ENCODE measurements at places on chromosomes 11 and 22.

- no peak for DNase-seq
These were observed 27.5 kb upstream of the OR9I1 start for GRCh38 chr11:58152781-58153180.

DNA sequence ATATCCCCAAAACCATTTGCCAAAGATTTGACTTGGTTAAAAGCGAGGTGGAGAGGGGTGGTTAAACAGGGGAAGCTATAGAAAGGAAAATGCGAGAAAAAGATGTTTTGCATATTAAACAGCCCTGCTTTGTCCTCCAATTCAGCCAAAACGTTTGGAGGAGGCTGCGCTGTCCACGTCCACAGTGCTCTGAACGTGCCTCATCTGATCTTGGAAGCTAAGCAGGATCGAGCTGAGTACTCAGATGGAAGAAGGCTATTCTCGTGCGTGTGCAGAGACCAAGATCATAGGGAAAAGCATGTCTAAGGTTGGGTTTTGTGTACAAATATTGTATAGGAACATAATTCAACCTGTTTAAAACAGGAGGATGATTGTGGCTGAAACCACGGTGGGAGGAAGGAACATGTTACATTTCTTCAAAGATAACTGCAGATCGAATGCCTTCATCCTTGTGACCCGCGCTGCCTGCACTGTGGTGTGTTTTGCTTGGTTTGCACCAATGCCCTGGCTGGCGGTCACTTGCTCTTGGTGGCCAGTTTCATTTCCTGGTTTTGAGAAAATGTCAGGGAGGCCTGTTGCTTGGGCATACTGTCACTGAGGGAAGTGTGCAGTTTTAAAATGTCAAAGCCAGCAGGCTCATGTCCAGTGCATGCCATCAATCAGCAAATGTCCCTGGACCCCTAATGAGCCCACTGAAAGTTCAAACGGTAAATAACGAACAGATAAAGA, 40.4 kb downstream of the FLI1 start:
- no peak for DNase-seq

DNA sequence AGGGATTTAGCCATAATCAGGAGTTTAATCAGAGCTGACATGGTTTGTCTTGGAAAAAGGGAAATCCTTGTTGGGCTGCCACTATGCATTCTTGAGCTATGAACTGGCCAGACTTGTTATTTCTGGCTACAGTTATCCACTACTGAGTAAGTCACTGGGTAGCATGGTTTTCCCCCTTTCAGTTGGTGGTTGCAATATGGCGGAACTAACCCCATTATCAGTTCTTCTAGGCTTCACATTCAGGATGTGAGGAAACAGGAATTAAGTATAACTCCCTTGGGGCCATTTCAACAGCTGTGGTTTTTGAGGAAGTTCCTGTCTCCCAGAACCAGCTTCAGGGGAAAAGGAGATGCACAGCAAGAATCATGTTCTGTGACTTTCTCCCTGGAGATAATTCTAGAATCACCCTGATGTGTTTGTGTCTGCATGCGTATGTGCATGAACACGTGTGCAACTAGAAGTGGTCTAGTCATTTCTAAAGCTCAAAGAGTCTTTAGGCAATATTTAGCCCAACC, 103.0 kb upstream of the CD44 start:
- DNase-seq: no peak

DNA sequence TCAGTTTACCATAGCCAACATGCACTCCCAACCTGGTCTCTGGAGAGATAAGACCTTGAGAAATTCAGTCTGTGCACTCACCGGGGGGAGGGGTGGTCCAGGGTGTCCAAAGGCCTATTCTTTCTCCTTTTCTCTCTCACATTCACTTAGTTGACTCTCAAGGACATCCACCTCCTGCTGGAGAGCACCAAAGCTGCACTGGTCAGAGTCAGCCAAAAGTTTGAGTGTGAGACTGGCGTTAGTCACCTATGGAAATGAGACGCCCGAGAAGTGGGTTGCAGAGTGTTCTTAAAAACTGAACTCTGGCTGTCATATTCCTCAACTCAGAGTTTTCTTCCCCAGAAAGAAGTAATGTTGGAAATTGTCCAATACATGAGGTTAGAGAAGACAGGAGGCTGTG, 5.0 kb upstream of the UBQLNL start:
- DNase-seq: no peak

DNA sequence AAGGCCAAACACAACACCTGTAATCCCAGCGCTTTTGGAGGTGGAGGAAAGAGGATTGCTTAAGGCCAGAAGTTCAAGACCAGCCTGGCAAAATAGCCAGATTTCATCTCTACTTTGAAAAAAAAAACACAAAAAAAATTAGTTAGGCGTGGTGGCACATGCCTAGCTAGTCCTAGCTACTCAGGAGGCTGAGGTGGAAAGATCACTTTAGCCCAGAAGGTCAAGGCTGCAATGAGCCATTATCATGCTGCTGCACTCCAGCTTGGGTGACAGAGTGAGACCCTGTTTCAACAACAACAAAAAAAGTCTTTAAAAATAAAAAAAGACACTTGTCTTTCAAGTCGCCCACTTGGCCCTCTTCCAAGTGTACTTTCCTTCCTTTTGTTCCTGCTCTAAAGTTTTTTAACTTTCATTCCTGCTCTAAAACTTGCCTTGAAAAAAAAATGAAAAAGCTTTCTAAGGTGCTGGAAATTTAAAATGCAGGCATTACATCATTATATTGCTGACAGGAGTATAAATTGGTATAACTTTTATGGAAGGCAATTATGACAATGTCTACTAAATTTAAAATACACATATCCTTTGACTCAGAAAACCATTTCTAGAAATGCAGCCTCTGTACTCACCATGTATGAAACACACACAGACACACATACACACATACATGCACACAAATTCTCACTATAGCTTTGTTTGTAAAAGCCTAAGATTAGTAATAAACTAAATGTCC, 12.7 kb downstream of the LIPT2 start:
- no peak for DNase-seq

DNA sequence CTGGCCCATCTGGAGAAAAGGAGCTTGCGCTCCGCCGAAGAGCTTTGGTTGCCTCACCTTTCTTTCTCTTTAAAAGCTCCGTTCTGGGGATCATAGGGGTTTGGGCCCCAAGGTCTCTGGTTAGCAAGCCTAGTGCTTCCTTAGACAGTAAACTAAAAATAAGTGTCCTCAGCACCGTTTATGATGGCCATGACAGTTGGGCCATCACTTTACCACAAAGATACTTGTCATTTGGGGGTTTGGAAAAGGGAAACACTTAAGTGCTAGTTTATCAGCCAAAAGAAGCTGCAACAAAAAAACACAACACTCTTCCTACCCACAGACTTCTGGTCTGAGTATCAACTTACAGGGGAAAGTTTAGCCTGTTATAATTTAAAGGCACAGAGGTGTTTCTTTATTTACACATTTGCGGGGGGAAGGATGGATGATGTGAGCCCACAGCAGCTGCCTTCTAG, 88.4 kb upstream of the CD44 start:
- DNase-seq: no peak

- DNase-seq: no peak
These were observed 790.1 kb upstream of the CNTN5 start for GRCh38 chr11:98230678-98231077.

- no peak for DNase-seq
These were observed 63.0 kb downstream of the RPL27A start for GRCh38 chr11:8745431-8746253.

DNA sequence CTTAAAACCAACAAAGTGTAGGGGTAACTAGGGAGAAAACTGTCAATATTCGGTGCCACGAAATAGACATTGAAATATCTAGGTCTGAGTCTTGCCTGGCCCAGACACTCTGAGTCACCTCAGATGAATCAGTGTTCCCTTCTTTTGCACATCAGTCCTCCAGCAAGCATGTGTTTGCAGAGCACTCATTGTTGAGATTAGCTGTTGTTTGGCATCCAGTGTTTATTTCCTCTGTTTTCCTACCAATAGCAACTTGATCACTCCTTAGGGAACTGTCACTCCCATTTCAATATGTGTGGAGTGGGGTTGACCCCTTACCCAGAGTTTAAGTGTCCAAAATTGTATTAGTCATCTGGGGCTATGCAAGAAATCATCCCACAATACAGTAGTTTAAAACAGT, 4.7 kb upstream of the ASCC2 start:
- DNase-seq: no peak

GRCh38 chr11:126405906-126406305, 50.4 kb downstream of the ST3GAL4 start:
- DNase-seq: no peak

DNA sequence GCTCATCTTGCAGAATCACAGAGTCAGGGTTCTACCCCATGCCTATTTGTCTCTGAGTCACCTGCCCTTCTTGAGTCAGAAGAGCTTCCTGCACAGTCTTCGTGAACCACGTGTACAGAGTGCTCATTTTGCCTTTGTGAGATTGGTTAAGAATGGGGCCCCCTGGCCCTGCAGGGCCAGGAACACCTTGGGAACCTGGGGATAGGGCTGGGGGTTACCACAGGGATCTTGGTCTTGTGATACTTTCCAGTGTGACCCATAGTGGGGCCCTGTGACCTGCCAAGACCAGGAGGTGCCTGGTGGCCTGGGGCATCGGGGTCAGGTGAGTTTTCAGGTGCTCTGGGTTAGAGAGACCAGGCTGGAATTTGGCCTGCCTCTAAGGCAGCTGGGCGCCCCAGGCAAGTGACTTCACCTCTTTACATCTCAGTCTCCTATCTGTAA, 9.4 kb downstream of the TMPRSS13 start:
- DNase-seq: no peak

GRCh38 chr11:13055200-13055599, 46.1 kb downstream of the RASSF10 start:
- DNase-seq: no peak

DNA sequence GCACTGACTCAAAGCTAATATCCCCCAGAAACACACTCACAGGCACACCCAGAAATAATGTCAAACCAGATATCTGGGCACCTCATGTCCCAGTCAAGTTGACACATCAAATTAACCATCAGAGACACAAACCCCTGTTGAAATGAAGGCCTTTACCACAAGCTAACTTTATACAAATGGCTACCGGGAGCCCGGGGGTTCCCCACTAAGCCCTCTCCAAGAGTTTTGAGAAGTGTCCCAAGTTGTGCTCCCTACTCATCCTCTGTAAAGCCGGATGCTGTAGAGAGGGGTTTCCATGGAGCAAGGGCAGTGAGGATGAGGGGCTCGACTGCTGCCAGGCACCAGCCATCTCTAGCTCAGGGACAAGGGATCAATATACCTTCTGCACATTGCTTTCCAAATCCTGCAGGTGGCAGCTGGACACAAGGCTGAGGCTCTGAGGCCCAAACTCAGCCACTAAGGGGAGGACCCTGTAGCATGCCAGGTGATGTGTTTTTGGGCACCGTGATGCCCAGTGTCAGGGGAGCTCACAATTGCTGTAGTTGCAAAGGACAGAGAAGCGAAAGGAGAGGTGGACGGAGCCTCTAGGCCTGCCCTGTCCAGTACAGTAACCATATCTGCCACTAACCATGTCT, 145.7 kb downstream of the TTC17 start:
- no peak for DNase-seq

DNA sequence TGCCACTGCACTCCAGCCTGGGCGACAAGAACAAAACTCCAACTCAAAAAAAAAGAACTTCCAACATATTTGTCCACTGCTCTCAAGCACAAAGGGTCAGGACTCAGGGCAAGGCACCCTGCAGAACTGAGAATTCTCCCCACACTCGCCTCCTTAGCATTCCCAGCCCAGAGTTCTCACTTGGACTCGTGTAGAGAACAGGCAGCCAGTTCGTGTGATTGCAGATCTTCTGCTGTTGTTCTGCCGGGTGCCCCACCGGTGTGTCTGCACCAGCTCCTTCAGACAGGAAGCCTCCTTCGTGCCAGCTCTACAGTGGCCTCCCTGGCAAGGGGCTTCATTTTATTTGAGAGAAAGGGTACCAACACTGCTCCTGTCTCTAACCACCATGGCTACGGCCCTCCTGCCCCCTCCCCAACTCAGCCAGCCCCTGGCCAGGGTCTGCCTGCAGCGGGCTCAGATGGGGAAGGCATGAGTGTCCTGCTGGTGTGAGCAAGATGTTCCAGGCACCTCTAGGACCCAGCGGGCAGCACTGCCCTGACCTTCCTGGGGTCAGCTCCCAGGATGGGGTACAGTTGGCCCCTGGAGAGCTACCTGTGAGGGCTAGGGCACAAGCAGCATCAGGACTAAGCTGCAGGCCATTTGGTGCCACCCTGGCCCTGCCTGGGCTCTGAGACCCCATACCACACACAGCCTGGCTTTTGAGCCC, 19.5 kb upstream of the SCGB1A1 start:
- peak; percentile 78 for DNase-seq

DNA sequence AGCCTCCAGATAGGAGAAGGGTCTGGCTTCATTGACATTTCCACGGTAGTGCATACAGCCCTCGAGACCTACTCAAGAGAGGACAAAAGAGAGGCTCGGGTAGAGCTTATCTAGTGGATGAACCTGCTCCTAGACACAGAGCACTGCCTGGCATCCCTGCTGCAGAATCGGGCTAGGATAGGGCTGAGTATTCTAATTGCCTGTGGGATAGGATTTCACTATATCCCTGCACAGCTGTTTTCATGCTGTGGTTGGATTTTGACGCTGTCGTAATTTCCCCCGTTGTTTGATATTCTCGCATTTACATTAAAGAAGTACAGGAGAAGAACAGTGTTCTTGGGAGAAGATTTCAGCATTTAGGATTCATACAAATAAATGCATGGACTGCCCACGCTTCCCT, 107.8 kb downstream of the KIRREL3 start:
- DNase-seq: no peak

DNA sequence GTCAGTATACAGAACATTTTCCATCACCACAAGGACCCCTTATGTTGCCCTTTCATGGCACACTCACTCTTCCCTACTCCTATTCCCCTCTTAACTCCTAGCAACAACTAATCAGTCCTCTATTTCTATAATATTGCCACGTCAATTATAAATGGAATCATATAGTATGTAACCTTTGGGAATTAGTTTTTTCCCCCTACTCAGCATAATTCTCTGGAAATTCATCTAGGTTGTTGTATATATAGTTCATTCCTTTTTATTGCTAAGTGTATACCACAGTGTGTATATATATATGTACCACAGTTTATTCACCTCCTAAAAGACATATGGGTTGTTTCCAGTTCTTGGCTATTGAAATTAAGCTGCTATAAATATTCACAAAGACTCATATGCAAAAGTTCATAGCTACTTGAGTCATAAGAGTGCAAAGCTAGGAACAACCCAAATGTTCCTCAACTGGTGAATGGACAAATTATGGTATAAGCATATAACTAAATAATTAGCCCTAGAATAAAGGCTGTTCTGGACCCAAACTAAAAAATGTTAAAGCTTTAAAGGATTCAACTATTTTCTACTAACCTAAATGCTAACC, 41.3 kb downstream of the TUB start:
- DNase-seq: no peak

- no peak for DNase-seq
These were observed 327.4 kb upstream of the ZC3H12C start for GRCh38 chr11:109765709-109766311.

All from coronary artery (tissue), 2 donors.